ENCODE measurements at places on chromosomes 5 and 9.

- no peak for DNase-seq
Observed at GRCh38 chr5:36478646-36479317, 127.6 kb upstream of the SLC1A3 start.

- no peak for DNase-seq
Observed at GRCh38 chr9:84828046-84828445, 158.5 kb downstream of the NTRK2 start.

DNA sequence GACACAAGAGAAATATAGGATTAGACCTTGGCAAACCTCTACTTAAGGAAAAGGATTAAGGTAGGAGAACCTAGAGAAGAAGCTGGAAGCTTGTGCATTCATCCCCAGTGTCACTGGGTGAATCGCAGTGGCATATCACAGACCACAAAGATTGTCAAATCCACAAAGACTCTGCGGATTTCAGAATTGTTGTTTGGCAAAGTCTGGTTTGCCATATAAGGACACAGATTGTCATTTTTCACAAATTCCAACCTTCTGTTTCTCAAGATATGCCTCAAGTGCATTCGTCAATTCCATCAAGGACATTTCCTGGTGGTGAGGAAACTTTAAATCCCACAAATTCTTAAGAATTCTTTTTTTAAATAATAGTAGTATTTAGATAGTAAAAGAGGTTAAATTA, 395.1 kb upstream of the PAPPA start:
- no peak for DNase-seq

- DNase-seq = no peak
Observed at GRCh38 chr9:76423216-76424177, 29.3 kb upstream of the RFK start.

DNA sequence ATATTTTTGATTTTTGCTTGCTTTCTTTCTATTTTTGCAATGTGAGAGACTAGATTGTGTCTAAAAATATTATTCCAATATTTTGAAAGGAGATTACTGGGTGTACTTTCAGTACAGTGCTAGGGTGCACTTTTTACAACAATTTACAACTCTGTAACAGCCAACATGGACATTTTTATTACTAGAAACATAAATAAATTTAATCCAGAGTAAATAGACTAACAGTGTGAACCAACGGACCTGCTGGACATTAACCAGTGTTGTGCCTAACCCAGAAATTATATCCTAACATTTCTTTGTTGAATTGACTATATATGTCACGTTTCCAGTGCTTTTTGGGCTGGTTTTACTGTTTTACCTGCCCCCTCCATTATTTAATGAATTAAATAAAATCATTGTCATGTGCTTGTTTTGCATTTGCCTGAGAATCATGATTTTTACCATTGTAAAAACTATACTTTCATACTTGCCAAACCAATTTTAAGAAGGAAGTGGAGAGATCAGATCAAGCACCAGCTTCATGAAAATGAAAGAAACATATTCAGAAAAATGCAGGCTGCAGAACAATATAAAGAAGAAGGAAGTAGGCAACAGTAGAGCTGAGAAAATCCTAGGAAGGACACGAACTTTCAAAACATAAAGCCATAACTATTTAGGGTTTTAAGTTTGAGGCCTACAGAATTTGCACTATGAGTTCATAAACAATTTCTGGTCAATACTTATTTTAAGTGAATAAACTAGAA, 400.8 kb upstream of the PIK3R1 start:
- DNase-seq = no peak

DNA sequence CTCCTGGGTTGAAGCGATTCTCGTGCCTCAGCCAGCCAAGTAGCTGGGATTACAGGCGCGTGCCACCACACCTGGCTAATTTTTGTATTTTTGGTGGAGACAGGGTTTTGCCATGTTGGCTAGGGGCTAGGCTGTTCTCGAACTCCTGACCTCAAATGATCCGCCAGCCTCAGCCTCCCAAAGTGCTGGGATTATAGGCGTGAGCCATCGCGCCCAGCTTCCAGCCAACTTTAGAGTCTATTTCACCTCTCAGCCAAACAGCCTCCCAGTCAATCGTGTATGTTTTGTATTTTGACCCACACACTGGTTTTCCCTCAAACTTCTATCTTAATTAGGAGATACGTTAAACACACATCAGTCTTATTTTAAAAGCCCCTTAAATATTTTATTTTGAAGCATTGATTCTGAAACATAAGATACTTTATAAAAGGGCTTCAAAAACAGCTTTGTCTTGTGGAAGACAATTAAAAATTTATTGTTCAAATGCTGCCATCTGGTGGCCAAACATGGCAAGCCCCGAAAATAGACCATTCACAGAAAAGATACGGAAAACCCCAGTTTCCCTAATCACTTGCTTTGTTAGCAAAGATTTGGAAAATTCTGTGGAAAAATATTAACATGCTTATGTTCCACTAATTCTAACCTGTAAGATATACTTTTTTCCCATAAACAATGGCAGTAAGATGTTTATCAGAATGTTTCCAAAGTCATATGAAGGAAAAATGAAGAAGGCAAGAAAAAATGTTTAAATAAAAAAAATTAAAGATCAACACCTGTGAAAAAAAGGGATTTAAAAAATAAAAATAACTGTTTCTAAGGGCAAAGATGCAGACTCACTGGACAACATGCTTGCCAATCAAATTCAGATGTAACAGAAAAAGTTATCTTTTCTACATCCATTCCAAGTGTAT, 33.1 kb downstream of the APTX start:
- DNase-seq = peak; percentile 52

DNA sequence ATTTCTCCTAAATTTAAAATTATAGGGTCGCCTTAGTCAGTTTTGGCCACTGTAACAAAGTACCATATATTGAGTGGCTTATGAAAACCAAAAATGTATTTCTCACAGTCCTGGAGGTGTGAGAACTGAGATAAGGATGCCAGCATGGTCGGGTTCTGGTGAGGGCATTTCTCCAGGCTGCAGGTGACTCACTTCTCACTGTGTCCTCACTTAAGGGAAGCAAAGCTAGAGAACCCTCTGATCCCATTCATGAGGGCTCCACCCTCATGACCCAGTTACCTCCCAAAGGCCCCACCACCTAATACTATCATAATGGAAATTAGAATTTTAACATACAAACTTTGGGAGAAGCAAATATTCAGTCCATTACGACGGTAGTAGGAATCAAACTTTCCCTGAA, 75.1 kb upstream of the FBN2 start:
- no peak for DNase-seq

DNA sequence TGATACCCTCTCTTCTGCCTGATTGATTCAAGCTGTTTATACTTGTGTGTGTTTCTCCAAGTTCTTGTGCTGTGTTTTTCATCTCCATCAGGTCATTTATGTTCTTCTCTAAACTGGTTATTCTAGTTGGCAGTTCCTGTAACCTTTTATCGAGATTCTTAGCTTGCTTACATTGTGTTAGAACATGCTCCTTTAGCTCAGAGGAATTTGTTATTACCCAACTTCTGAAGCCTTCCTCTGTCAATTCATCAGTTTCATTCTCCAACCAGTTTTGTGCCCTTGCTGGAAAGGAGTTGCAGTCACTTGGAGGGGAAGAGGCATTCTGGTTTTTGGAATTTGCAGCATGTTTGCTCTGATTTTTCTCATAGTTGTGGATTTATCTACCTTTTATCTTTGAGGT, 126.2 kb upstream of the FTMT start:
- DNase-seq = no peak

DNA sequence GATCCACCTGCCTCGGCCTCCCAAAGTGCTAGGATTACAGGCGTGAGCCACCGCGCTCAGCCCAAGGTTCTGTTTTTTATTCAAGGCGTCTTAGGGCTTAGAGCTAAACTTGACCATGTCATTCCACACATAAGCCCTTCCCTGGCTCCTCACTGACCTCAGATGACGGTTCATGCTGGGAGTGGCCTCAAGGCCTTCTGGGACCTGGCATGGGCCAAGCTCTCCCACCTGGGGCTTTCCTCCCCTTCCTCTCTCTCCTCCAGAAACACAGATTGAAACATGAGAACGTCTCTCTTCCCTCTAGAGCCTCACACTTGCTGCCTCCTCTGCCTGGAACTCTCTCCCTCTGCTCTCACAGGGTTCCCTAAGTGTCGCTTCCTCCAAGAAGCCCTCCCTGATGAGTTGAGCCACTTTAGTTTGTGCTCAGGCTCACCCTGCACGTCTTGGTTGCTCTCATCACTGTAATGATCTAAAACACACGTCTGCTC, 155.6 kb upstream of the IER5L start:
- DNase-seq = no peak

- no peak for DNase-seq
Observed at GRCh38 chr9:4929917-4930316, 55.2 kb upstream of the JAK2 start.

DNA sequence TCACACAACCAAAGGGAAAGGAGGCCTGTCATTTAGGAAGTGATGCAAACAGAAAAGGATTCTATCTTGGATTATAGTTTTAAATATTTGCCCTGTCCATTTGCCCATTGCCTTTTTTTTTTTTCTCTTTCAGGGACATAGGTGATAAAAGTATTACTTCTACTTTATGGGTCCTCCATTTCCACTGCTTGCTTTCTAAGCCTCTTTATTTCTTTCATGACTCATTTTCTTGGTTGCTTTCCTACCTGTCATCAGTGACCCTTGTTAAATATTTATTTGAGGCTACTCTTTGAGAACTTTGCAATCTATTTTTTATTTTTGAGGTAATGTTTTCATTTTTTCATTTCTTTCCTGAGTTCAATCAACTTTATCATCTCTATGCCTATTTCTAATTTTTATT, 522.9 kb upstream of the ARRDC3 start:
- DNase-seq = no peak

DNA sequence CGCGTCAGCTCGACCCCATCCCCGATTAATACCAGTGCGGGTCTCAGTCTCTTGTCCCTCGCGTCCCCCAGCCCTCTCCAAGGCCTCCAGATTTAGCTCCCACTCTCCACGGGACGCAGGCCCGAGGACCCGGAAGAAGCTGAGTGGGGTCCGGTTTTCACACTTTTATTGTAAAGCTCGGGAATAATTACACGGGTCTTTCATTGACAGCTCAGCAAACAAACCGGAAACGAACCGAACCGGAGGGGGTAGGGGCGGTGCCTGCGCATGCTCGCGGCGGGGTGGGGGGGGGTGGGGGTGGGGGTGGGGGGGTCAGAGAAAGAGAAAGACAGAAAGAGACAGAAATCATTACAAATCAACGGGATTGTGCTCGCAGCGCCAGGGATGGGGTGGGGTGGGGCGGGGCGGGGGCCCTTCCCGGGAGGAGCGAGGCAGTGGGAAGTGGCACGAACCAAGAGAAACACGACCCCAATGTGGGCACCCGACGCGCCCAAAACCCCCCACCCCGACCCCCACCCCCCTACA, 27.9 kb downstream of the PCDH1 start:
- no peak for DNase-seq

GRCh38 chr5:126587551-126588390, 7.2 kb downstream of the ALDH7A1 start:
- no peak for DNase-seq

- DNase-seq = no peak
Observed at GRCh38 chr5:176875783-176876505, 23.2 kb downstream of the HK3 start.

- DNase-seq = no peak
Observed at GRCh38 chr9:26142201-26142600, 464.0 kb upstream of the TUSC1 start.

- no peak for DNase-seq
Observed at GRCh38 chr5:149365418-149365817, 7.6 kb downstream of the PCYOX1L start.

DNA sequence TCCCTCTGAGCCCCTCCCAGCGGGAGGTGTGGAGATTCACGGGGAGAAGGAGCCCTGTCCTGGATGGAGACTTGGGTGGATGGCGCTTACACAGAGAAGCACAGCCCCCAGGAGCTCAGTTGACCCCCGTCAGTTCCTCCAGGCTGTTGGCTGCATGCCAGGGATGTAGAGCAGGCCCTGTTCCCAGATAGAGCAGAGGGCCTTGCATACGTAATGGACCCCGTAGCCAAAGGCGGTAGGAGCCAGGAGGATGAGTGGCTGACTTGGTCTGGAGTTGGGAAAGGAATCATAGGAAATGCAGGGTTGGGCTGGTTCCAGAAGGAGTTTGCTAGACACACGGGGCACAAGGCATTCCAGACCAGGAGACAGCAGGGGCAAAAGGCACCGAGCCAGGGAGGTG, 2.5 kb downstream of the PMPCA start:
- no peak for DNase-seq

GRCh38 chr5:111556501-111556900, 44.2 kb upstream of the STARD4 start:
- no peak for DNase-seq

Measured in RPMI8226 (cell line).